ENCODE measurements at places on chromosomes 6 and 20.

DNA sequence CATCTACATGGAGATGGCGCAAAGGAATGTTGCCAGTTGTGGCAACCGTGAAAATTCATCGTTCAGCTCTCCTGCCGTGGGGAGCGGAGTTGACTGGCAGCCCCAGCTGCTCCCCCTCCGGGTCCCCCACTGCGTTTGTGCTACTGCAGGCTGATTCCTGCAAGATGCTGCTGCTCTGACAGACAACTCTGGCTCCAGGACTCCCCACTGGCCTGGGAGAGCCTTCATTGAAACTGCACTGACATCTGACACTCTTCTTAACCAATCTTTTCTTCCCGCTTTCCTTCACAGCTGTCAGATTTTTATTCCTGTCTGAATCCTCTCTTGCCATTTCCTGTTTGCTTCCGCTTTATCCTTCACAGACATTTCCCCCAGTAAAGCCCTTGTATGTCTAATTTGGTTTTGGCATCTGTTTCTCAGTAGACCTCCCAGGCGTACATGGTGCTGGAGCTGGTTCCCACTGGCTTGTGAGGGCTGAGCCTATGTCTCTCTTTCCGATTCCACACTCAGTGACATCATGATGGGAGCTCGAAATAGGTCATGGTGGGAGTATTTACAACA, 9.5 kb upstream of the ATRN start:
- no peak for DNase-seq

- no peak for DNase-seq
Observed at GRCh38 chr20:20455926-20456325, 88.0 kb downstream of the INSM1 start.

- DNase-seq = no peak
Observed at GRCh38 chr20:16158090-16158975, 414.9 kb downstream of the KIF16B start.

GRCh38 chr6:106658469-106658868, 29.1 kb downstream of the QRSL1 start:
- DNase-seq = no peak

DNA sequence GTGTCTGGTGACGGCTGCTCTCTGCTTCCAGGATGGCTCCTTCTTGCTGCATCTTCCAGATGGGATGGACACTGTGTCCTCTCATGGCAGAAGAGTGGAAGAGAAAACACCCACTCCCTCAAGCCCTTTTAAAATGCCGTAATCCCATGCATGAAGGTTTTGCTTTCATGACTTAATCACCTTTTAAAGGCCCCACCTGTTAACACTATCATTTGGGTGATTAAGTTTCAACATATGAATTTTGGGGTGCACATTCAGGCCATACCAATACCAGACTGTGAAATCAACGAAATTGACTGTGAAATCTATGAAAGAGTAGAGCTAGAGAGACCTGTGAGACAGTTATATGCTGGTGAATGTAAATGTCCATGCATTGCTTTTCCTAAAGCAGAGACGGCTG, 374.3 kb upstream of the CHD6 start:
- no peak for DNase-seq

- DNase-seq = no peak
Observed at GRCh38 chr6:154343473-154344308, 12.9 kb downstream of the IPCEF1 start.

GRCh38 chr20:62737271-62737811, 28.7 kb downstream of the NTSR1 start:
- no peak for DNase-seq

DNA sequence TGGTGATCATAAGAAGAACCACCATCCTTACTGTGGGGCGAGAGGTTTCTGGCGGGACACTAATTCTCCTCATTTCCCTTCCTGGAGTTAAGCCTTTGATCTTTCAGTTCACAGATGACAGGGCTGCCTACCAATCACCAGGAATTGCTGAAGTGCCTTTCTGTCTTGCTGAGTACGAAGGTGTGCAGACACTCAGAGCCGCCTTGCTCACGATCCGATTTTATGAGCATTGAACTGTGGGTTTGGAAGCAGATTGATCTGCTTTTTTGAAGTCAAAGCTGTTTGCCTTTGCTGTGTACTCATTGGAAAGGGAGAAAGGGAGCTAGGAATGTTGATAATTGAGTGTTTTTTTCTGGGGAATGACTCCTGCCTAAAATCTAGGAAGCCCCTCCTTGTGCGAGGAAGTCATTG, 129.1 kb upstream of the SALL4 start:
- DNase-seq = no peak

DNA sequence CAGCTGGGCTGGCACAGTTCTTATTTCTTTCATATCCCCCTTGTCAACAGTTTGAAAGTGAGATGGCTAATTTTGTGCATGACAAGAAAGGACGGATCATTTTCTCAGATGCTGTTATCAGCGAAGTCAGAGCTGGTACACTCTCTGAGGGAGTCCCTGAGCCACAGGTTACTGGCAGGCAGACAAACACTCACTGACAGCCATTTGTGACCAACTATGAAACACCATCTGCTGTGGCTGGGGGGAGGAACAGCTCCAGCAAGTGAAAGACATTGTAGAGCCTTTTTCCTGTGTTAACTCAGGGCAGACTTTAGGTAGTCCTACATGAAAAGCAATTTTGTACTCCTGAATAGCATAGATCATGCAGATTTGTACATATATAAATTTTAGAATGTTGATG, 22.2 kb downstream of the OLIG3 start:
- DNase-seq = no peak

GRCh38 chr6:323730-324088, 31.4 kb downstream of the DUSP22 start:
- no peak for DNase-seq

DNA sequence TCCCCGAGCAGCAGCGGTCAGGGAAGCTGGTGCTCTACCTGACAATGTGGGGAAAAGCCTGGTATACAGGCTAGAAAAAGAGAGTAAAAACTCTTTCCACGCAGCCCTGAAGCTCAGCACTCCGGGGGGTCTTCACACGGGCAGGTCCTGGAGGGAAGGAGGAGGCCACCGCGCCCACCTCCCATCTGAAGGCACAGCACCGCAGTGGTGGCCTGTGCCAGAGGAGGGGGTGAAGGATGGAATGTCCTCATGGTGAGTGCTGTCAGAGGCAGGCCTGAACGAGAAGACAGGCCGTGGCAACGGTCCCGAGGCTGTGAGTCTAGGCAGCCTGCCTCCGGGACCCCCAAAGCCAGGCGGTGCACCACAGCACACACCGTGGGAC, 5.8 kb downstream of the SLC2A4RG start:
- DNase-seq = no peak

GRCh38 chr20:51926670-51927305, 124.5 kb upstream of the SALL4 start:
- no peak for DNase-seq

DNA sequence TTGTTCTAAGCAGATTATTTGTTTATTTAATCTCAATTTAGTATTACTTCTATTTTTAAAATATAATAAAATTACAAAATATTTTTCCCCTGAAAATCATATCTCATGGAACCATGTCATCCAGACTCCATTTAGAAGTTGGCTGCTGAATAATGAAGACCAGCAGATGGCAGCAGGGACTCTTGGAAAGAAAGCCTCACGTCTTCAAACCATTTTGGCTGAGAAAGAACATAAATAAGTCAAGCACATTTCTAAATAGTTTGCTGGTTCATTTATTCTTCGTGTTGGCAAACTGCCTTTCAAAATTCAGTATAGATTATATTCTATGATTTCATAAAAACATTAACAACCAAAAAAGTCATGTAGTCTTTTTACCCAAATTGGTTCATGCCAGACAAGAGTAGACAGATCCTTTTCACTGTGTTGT, 71.7 kb downstream of the RCAN2 start:
- no peak for DNase-seq

GRCh38 chr6:160224639-160225237, 33.9 kb downstream of the SLC22A2 start:
- DNase-seq = no peak

- no peak for DNase-seq
Observed at GRCh38 chr6:77561768-77562314, 91.0 kb upstream of the MEI4 start.

GRCh38 chr6:7419065-7419464, 29.5 kb downstream of the RIOK1 start:
- no peak for DNase-seq

- no peak for DNase-seq
Observed at GRCh38 chr20:48758206-48758820, 69.5 kb downstream of the PREX1 start.

GRCh38 chr20:17723301-17723691, 23.5 kb downstream of the BANF2 start:
- no peak for DNase-seq

- DNase-seq = no peak
Observed at GRCh38 chr6:167079853-167080297, 43.0 kb upstream of the CCR6 start.

- no peak for DNase-seq
Observed at GRCh38 chr6:135087403-135087802, 32.8 kb upstream of the HBS1L start.

GRCh38 chr6:30101444-30102413, 11.2 kb downstream of the TRIM31 start:
- DNase-seq = no peak

DNA sequence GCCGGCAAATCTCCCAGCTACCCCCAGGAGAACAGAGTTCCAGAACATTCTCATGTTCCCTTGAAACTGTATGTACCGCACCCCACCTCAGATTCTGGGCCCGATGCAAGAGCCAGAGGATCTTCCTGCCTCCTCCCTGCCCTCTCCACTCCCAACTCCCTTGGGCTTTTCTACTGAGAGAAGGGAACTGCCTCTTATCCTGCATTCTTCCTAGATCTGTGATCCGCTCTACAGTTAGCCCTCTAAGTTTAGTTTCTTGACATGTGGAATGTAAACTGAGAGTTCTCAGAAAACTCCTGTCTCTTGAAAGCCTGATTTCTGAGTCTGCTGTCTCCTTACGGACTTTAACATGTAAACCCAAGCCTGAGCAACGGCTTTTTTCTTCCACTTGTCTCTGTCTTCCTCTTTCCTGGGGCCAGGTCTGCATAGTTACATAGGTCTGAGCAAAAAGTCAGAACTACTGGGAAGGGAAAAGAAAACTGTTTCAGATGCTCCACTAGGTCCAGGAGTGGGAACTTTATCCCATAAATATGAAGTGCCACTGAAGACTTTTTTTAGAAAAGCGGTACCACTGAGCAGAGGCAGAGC, 86.5 kb upstream of the TNFAIP3 start:
- no peak for DNase-seq

- no peak for DNase-seq
Observed at GRCh38 chr6:111282515-111282914, 195.2 kb downstream of the SLC16A10 start.

DNA sequence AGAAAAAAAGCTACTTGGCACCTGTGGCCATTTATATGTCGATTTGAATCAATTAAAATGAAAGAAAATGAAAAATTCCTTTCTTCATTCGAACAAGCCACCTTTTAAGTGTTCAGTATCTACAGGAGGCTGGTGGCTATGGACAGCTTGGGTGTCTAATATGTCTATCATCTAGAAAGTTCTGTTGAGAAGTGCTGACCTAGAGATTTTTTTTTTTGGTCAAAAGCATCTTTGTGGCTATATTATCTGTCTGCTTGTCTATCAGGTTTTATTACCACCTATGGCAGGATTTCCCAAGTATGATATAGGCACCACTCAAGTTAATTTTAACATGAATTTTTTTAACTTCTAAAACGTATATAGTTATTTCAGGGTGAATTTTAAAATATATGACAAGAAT, 250.8 kb downstream of the TSHZ2 start:
- no peak for DNase-seq

DNA sequence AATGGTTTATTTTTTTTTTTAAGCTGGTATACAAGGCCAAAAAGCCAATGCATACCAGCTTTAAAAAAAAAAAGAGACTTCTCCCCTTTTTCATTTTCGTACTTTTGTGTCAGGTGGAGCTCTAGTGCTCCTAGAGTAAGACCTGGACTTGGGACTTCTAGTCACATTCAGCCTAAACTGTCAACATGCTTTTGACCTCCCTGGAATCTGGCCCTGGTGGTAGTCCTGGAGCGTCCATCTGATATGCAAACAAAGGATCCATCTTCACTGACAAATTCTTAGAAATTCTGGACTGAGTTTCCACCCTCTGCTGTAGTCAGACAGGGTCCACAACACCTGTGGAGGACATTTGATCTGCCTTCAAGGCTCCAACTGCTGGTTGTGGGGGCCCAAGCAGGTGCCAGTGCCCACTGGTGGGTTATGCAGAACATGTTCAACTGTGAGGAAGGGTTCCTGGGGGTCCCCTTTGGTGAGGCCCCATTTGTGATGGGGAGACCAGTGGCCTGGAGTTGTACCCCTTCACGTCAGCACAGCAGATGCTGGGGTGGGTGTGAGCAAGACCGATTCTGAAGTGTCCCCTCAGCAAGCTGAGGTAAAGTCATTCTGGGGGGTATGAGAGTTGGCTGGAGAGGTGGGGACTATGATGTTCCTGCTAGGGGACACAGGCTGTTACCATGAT, 12.6 kb upstream of the PCMTD2 start:
- DNase-seq = no peak

GRCh38 chr6:78701407-78701806, 165.9 kb upstream of the IRAK1BP1 start:
- DNase-seq = no peak

DNA sequence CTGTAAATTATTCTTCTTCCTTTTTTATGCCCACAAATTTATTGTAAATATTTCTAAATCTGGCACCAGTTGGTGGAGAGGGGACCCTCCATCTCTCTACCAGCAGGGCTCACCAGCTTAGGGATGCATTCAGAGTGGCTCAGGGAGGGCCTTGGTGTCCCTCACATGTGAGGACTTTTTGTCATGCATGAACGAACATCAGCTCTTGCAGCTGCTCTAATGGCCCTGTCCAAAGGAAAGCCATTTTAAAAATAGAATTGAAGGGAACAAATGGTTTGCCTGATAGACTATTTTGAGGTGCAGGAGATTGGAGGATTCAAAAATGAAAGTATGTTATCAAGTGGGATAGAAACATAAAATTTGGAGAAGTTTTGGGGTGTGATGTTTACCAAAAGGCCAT, 37.5 kb upstream of the KLHL31 start:
- DNase-seq = no peak

- DNase-seq = no peak
Observed at GRCh38 chr6:27693766-27694546, 218.2 kb downstream of the OR2B2 start.
